Stimulated activated CD4-positive, alpha-beta T cell treated with anti-CD3 and anti-CD28 coated beads, Interleukin-4, amount 100 ng/mL, for 1 hour (primary cell): ENCODE measurements at places on chromosomes 2 and 18.

DNA sequence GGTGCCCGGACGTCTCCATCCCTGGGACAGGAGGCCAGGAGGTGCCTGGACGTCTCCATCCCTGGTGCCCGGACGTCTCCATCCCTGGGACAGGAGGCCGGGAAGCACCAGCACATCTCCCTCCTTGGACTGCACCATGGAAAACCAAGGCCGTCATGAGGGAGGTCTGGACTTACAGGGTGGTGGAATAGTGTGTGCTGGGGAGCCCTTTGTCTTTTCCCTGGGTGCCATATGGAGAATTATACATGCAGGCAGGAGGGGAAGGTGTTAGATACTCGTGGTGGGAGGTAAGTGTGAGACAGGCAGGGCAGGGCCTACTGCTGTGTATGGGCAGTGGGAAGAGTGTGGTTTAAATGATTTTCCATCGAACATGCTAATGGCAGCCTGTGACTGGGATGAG, 52.9 kb downstream of the RTP5 start:
- no peak for DNase-seq

GRCh38 chr18:46141199-46141598, 37.0 kb downstream of the HAUS1 start:
- DNase-seq, result no peak

- no peak for DNase-seq
These were observed 261.4 kb downstream of the CYP26B1 start for GRCh38 chr2:71886241-71886640.

- no peak for DNase-seq
These were observed 1485.2 kb upstream of the PIK3C3 start for GRCh38 chr18:40469851-40470250.

- DNase-seq, result no peak
These were observed 159.0 kb downstream of the METTL4 start for GRCh38 chr18:2412281-2412680.

DNA sequence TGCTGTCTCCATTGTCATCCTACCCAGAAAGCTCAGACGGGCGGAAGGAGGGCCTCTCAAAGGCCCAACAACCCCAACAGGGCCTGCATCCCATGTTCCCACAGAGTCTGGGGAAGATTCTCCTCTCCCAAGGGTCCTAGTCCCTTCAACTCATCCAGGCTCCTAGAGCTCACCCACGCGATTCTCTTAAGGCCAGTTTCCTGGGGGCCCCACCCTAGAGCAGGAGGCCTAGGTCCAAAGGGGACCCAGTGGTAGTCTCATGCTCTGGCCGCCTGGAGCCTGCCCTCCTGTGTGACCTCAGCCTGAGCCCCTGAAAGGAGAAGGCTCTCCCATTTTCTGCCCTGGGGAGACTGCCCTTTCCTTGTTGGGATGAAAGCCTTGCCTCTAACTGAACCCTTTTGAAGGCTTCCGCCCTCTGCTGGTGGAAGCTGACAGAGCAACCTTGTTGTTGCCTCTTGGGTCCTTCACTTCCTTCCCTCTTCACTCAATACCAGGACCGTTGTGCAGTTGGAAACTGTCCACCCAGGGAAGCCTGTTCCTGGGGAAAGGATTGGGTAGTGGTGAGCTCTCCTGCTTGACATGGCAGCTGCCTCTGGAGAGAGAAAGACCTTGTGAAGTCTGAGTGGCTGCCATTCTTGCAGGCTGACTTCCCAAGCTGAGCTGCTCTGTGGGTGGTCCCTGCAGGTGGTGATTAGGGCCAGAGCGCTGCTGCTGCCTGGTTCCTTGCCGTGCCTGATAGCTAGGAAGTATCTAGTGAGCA, 86.0 kb upstream of the ALPP start:
- peak; percentile 52 for DNase-seq

- no peak for DNase-seq
These were observed 21.1 kb upstream of the NFATC1 start for GRCh38 chr18:79374408-79375171.

- DNase-seq, result no peak
These were observed 65.7 kb downstream of the MCFD2 start for GRCh38 chr2:46849721-46850556.
